GM13977 (cell line): ENCODE measurements at places on chromosomes 2 and 18.

DNA sequence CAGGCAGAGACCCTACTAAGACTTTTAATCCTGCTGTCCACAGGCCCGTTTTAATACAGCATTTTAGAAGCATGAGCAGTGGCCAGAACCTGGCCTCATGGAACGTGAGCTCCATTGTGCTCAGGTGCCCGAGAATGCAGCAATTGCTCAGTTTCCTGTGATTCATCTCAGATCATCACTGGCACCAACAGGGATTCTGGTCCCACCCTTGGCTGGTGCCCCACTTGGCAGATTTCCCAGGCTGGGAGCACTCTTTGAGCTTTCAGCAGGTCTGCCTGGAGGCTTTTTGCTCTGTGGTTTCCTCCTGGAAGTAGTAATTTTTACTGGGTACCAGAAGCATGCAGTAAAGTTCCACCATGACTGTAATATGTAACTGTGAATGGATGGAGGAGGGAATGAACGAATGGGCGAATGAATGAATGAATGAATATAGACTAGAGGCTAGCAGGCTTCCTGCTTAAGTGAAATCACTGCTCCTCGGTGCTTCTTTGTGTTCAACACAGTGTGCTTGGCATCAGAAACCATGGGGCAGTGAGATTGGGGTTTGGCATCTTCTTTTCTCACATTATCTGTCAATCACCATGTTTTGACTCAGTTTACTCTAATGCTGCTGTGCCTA, 312.9 kb downstream of the PRKCE start:
- no peak for DNase-seq

DNA sequence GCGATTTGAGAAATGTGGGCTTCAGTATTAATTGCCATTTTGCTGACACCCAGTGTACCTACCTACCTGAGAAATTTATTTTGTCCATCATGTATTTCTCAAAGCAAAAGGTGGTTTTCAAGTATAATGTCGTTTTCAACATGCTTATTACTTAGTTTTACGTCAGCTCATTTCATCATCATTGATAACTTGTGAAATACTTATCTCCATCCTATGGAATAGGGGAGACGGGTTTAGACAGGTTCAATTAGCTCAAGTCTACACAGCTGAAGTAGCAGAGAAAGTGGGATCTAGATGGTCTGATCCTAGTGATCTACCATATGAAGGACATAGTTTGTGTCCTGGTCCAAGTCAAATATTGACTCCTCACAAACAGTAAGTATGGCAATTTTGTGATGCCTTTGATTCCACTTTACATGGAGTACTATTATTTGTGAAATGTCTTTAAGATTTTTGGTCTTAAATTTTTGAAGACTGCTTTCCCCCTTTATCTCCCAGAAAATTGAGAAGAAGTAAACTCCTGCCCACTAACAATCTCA, 45.1 kb downstream of the VAPA start:
- no peak for DNase-seq

GRCh38 chr18:24073791-24074190, 59.2 kb downstream of the TTC39C start:
- no peak for DNase-seq

GRCh38 chr2:47339745-47340541, 63.0 kb upstream of the MSH2 start:
- DNase-seq, result no peak

- DNase-seq, result no peak
Observed at GRCh38 chr2:236705295-236706105, 135.9 kb downstream of the ACKR3 start.

DNA sequence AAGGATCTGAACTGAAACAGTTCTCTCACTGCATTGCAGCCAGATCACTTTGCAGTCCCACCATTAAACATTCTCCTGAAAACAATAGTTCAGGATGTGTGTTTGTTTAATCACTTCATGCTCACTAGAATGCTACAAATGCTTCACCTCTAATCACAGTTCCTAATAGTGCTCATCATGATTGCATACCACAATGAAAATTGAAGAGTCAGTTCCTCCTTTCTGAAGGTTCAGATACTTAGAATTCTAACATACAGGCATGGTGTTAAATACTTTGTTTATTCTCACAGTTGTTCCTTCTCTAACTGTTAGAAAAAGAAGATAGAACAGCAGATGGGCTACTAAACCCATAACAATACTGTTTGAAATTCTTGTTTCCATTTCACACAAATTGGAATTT, 622.3 kb upstream of the ACVR2A start:
- peak; percentile 4 for DNase-seq

- DNase-seq, result no peak
Observed at GRCh38 chr2:74708883-74709282, 54.8 kb downstream of the SEMA4F start.

- DNase-seq, result no peak
Observed at GRCh38 chr2:860259-860855, 90.3 kb upstream of the SNTG2 start.

GRCh38 chr18:31105733-31106132, 3.5 kb upstream of the DSC2 start:
- DNase-seq, result no peak

- DNase-seq, result no peak
Observed at GRCh38 chr2:166170356-166170755, 42.5 kb upstream of the SCN1A start.

- DNase-seq, result no peak
Observed at GRCh38 chr2:141499123-141499522, 631.7 kb downstream of the LRP1B start.

DNA sequence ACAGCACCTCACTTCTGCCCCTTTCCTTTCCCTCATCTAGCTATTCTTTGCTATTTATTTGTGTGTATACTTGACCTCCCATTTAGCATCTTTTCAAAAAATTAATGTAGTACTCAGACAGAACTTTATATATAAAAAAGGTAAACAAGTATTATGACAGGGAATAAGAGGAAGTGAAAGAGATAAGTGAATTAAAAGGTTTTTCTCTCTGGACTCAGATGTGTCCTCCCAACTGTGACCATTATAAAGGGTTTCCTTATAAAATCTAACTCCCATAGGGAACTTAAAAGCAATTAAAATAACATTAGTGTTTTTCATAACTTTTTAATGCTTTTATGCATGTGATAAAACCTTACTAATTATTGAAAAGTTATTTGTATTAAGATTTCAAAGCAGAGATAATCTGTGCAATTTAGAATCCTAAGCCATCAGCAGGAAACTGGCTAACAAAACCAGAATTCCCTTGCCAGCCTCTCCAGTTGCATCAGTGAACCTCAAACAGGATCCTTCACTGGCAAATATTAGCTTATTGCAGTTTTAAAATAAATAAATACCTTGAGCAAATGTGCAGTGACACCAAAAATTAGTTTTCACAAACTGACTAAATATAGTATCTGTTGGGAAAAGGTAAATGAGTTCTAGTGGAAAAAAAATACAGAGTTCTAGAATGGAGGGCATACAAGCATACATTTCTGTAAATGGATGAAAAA, 930.7 kb downstream of the BCL11A start:
- no peak for DNase-seq

DNA sequence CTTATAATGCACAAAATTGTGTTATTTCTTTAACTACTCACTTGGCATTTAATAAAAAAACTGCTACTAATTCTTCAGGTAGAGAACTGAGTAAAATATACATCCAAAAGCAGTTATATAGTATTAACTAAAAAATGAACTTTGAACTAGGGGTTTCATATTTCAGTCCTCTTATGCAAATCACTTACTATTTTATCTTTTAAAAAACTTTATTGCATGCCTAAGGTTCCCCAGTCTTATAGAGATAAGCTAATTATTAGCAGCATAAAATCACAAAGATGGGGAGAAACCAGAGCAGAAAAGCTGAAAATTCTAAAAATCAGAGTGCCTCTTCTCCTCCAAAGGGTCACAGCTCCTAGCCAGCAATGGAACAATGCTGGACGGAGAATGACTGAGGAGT, 228.0 kb downstream of the CALCRL start:
- DNase-seq, result no peak

- DNase-seq, result no peak
Observed at GRCh38 chr2:133169274-133169912, 398.9 kb downstream of the NCKAP5 start.

DNA sequence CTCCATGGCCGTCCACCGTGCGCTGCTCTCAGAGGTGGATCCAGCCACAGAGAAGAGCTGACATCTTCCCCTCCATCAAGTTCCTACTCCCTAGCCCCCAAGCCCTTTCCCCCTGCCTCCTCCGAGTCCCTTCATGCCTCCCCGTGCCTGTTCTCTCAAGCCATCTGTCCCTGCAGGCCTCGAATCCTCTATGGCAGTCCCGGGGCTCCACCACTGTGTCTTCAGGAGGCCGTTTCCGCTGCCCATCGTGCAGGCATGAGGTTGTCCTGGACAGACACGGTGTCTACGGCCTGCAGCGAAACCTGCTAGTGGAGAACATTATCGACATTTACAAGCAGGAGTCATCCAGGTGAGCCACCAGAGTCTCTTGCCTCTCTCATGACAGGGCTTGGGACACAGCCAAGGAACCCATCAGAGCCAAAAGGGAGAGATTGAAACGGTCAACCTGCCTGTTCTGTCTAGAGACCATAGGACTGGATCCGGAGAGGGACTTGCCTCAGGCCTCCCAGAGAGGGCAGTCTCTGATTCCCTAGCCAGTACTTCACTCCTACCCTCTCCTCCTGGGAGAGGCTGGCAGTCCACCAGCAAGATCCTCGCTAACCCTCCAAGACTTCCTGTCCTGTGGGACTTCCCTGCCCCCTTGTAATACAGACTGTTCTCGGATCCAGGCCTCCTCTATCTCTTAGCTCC, 9.7 kb downstream of the UCN start:
- DNase-seq, result no peak
